Suppressor macrophage (primary cell): ENCODE measurements at places on chromosomes 1 and 21.
A peak's percentile ranks its signal among the peaks of the same experiment; 100 is the strongest.

DNA sequence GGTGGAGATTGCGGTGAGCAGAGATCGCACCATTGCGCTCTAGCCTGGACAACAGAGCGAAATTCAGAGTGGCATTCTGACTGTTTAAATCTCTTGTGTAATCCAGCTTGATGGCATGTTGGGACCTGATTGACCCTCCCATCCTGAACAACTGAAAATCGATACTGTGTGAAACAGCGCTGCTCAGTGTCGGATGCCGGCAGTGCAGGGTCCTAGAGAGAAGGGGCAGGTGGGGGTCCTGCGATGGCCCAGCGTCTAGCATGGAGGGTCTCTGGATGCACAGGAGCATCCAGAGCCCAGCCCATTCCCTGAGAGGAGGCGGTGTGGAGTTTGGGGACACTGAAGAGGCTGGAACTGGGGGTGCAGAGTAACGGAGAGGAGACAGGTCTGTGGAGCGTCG is 15.8 kb downstream of the AGT start:
- no peak for DNase-seq

DNA sequence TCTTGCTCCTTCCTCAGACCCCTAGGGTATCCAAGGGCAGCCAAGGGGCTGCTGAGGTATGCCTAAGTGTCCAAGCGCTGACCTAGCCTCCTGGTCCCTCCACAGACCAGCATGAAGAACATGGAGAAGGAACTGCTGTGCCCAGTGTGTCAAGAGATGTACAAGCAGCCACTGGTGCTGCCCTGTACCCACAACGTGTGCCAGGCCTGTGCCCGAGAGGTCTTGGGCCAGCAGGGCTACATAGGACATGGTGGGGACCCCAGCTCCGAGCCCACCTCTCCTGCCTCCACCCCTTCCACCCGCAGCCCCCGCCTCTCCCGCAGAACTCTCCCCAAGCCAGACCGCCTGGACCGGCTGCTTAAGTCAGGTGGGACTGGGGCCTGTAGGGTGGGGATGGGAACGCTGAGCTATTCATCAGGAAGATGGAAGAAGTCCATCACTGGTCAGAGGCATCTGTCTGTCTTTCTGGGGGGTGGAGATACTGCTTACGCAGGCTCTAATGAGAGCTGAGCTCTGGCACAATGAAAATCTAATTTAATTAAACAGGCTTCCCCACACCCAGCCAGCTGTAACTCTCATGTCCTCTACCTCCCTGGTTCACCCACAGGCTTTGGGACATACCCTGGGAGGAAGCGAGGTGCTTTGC is 1.8 kb downstream of the TRIM46 start:
- DNase-seq = no peak

- no peak for DNase-seq
These were observed 38.1 kb upstream of the GREM2 start for GRCh38 chr1:240649733-240650721.

DNA sequence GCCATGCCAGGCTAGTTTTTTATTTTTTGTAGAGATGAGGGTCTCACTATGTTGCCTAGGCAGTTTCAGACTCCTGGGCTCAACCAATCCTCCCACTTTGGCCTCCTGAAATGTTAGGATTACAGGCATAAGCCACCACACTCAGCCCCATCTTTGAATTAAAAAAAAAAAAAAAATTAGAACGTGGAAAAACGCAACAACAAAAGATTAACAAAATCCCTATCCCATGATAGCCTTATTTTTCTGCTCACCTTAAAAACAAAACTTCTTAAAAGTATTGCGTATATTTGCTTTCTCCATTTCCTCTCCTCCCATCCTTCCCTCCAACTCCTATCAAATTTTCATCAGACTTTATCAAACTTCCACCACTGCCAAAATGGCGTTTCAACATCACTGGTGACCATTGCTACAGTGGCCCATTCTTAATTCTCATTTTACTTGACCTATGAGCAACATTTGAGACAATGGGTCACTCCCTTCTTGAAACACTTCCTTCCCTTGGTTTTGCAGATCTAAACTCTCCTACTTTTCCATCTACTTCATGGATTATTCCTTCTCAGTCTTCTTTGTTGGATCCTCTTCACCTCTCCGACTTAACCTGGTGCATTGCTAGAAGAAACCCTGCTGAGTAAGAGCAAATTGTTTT is 579 bp upstream of the ZNF684 start:
- DNase-seq = peak; percentile 29

GRCh38 chr1:232009741-232010140 is 383.2 kb downstream of the DISC1 start:
- DNase-seq = peak; percentile 62

GRCh38 chr1:62384276-62385005 is 52.4 kb upstream of the USP1 start:
- no peak for DNase-seq

GRCh38 chr1:117754061-117754969 is 148.5 kb downstream of the TENT5C start:
- DNase-seq = peak; percentile 63

DNA sequence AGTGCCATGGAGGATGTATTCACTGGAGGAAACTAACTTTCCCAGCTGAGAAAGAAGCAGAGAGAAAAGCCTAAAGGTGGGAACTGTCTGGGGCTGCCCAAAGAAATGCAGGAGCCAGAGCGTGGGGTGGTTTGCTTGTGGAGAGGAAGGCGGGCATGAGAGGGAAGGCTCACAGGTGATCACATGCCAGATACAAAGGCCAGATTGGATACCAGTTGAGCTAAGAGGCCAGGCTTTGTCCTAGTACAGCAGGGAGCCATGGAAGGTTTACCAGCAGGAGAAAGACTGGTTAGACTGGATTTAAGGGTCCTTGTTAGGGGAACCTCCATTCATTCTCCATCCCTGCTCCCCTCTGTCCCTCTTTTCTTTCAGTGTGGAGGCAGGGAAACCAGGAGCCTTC is 66.4 kb downstream of the BEND5 start:
- no peak for DNase-seq

GRCh38 chr1:11822091-11822490 is 16.1 kb downstream of the CLCN6 start:
- DNase-seq = no peak

GRCh38 chr1:39711104-39711965 is 20.1 kb upstream of the HPCAL4 start:
- DNase-seq = no peak

DNA sequence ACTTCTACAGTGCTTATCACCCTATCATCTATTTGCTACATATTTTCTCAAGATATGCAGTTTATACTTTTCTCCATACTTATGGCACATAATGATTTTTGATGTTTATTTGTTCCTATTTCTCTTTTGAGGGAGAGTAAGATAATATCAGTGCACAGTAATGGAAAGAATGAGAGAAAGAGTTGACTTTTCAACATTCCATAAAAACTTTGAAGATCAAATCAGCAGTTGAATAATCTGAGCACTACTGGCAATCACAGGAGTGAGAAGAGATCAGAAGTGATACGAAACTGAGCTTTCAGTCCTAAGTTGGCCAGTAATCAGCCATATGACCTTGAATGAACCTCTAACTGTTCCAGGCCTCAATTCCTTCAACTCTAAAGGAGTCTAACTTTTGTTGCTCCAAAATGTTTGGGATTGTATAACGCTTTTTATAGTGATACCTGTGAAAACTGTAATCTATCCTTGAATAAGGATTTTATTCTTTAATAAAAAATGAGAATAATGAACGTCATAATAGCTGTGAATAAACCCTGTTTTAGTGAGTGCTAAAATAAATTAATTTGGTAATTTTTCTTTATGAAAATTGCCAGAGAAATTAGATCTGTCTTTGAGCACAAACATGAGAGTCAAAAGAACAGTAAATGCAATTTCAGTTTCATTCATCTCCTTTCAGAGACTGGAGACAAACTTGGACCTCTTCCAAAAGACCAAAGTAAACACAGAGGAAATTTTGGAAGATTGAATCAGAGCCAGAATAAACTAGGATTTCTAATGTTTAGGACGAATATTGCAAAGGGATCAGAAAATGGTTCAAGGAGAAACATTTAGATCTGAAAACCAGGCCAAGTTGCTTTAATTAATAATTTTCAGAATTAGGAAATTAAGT is 309.9 kb downstream of the ADGRL2 start:
- DNase-seq = no peak

- peak; percentile 37 for DNase-seq
These were observed 6.2 kb upstream of the ZNF281 start for GRCh38 chr1:200415789-200416593.

- peak; percentile 11 for DNase-seq
These were observed 95.2 kb downstream of the LBR start for GRCh38 chr1:225332686-225333085.

- DNase-seq = peak; percentile 14
These were observed 199.1 kb downstream of the DYRK1A start for GRCh38 chr21:37565530-37566223.

DNA sequence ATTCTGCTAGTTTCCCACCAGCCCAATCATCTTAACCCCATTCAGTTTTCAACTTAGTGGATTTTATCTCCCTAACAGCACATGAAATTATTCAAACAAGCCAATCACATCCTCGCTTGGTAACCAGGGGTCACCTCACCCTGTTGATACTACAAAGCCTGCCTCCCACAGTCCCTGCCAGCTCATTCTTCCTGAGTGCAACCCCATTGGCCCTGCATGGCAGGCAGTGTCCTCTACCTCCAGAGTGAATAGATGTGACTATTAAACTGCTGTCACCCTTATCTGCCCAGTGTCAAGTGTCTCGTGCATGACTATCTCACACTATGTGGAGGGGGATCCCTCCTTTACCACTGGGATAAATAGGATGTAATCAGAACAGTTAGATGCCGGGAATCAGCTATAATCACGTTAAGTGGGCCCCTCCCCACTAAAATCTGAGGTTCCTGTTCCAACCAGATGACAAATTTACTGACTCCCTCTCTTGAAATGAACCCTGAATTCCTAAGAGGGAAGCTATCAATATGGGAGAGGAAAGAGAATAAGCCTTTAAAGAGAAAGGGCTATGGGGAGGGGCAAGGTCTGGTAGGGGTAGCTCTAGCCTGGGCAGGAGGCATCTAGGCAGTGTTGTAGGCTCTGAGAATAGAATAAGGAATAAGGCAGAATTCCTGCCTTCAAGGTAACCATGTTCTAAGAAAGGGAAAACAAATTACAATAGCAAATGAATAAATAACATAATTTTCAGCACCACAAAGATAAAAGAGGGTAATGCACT is 155.9 kb downstream of the SLC30A10 start:
- no peak for DNase-seq

GRCh38 chr1:27331922-27332321 is 9.9 kb upstream of the SYTL1 start:
- DNase-seq = no peak

DNA sequence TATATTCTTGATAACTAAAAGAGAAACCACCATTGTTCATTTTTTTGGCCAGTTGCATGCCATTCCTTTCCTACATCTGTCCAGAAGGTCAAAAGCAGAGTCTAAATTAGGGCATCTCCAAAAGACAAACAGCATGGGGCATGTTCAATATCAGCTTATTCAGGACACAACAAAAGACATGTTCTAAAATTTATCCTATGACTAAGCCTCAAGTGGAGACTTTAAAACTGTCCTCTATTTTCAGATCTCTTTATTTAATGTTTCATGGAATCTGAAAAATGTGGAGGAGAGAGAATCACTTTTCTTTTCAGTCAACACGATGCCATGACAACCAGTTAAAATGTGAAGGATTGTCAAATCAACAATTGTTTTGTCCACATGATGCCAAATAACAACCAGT is 303.4 kb upstream of the PRMT6 start:
- DNase-seq = no peak

DNA sequence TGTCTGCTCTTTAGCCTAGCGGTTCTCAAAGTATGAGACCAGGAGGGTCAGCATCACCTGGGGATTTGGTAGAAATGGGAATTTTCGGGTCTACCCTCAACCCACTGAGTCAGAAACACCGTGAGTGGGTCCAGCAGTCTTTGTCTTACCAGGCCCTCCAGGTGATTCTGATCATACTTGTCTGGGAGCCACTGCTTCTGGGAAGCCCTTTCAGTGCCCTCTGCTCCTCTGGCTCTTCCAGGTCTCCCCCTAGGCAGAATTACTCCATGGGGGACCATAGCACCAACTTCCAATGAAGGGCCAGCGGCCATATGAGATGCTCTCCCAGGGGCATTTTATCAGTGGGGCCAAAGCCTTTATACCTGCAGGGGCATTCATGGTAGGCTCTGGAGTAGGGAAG is 81.0 kb upstream of the ETV3 start:
- no peak for DNase-seq

DNA sequence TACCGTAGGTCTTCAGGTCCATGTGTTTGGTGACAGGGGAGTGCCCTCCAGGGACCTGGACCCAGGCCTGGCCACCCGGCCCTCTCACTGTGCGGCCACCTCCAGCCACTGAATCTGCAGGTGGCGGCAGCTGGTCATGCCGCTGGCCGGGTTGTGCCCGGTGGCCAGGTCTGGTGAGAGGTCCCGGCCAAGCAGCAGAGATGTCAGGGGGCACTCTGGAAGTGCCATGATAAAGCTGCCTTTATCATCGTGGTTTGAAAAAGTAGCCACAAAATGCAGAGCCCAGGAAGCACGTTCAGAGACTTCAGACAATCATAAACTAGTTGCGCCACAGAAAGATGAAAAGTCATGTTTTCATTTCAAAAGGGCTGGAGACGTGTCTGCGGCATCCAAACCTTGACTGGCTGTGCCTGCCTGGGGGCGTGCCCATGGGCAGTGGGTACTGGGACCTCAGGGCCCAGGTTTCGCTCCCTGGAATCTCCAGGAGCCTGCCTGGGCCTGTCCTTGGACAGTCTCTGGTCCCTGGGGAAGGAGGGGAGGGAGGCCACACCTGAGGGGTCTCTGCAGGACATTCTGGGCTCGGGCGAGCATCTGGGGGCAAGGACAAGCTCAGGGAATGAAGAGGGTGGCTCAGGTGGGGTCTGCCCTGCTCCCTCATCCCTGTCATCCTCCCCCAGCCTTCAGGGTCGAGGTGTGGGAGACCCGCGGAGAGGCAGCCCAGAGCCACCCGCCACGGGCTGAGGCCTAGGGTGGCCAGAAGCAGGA is 44.9 kb downstream of the COL18A1 start:
- DNase-seq = no peak

DNA sequence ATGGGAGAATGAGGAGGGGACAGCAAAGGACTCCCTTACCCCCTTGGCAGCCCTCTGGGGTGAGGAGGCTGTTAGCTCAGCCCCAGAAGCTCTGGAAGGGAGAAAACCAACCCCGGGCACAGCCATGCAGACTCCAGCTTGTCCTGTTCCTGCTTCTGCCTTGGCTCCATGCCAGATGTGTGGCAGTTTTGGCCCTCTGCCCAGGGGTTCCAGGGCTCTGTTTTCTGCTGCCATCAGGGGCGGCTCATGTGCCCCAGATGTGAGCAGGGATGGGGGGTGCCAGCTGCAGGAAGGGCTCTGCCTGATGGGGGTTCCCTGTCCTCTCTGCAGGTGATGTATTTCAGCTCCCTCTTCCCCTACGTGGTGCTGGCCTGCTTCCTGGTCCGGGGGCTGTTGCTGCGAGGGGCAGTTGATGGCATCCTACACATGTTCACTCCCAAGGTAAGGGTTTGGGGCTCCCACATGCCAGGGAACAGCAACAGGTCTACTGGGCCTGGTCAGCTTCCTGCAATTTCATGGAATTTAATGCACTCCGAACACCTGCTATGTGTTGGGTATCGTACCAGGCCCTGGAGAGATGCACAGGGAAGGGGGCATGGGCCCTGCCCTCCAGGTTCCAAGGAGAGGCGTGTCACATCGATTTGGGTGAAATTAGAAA is 26.1 kb downstream of the SLC6A17 start:
- DNase-seq = peak; percentile 49

- no peak for DNase-seq
These were observed 267.7 kb downstream of the AKT3 start for GRCh38 chr1:243582326-243582725.

- DNase-seq = no peak
These were observed 12.1 kb downstream of the DYRK1A start for GRCh38 chr21:37378700-37379139.
